Right hindlimb (tissue), 1 donor: ENCODE measurements at places on chromosomes 16 and 17.

DNA sequence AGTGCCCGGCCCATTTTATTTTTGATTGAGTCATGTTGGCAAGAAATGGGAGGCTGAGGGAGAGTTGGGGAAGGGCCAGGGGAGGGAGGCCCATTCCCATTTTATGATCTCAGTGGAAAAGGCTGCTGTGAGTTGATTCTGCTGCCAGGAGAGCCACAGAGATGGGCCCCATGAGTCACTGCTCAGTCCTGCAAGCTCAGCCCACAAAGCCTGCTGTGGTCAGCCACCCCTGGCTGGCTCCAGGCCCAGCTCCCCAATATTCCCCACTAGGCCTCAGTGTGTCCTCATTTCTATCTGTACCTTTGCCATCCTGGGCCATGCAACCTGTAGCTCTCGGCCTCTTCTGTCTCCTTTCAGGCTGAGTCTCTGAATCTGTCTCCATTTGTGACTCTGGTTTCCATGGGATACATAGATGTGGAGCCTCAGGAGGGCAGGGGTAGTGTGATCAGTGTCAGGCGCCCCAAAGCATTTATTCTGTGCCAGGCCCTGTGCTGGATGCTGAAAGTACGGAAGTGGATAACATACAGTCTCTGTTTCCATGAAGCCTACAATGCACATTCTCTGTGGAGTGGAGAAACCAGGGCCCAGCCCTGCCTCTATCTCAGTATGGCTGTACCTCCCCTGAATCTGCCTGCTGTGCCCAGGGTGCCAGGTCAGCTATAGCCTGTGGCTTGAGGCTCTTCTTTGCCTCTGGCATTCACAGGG is 1.9 kb upstream of the PLEKHG4 start:
- DNase-seq, result peak; percentile 76

GRCh38 chr17:14427900-14428647 is 127.2 kb downstream of the HS3ST3B1 start:
- DNase-seq, result no peak

DNA sequence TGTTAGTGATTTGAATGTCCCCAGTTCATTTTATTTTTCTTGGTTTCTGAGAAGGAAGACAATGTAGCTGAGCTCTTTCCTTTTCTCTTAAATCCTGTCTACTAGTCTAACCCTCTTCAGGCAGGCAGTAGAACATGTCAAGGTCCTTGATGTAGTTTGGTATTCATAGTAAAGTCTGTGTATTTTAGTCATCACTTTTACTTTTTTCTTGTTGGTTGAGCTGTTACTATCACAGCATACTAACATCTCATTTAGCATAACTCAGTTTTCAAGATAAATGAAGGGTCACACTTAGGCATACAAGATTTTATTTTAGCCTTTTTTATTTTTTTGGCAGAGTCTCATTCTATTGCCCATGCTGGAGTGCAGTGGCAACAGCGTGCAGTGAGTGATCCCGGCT is 70.5 kb downstream of the KPNA2 start:
- no peak for DNase-seq

- DNase-seq, result no peak
Measured at GRCh38 chr16:65229191-65229662, 107.4 kb upstream of the CDH11 start.

GRCh38 chr17:7034955-7035590 is 742 bp upstream of the SLC16A13 start:
- DNase-seq, result no peak

DNA sequence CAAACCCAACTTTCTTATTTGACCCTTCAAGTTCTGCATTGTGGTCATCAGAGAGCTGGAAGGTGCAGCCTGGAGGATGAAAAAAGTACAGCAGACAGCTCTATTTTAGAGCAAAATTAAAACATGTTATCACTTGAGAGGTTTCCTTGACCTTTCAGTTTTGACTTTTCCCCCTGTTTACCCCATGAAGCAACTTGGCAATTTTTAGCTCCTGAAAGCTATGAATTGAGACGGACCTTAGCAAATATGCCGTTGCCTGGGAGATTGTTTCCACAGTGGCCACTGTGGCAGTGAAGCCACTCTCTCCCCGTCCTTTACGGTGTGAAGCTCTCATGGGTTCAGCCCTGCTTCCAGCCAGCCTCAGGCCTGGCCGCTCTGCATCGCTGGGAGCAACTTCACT is 398.6 kb downstream of the CPPED1 start:
- no peak for DNase-seq

- DNase-seq, result no peak
Measured at GRCh38 chr16:4709481-4709880, 16.1 kb downstream of the NUDT16L1 start.
